AML-193 (cell line): ENCODE measurements at places on chromosomes 7 and 10.
A peak's percentile ranks its signal among the peaks of the same experiment; 100 is the strongest.

DNA sequence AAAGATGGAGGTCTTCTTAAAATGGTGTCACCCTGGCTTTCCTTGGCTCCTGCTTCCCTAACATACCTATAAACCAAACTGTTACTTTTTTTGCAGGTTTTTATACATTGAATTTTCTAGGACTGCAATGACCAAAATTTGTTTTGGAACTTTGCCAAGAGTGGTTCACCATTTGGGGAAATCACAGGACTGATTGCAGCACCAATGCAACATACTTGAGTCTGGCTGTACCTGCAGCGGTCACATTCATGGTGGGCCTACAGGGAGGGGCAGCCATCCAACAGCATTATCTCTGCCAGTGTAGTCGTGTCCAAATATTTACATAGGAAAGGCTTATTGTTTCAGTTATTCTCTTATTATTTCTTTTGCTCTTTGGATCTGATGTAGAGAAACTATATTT lies 69.0 kb downstream of the HACD1 start:
- no peak for DNase-seq

DNA sequence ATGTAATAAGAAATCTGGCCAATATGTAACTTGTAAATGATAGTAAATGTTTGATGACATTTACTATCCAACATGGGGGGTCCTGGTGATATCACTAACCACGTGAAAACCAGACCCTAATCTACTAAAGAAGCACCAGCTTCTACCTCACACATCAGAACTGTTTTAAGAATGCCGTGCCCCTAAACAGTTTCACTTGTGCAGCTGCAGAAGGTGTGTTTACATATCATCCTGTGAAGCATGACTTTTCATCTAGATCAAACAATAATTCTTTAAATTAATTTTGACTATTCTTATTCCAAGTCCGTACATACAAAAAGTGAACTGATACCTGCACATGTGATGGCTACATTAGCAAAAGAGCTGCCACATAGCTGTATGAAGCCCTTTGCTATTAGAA lies 61.0 kb downstream of the STEAP1B start:
- no peak for DNase-seq

GRCh38 chr10:9900751-9901150 lies 1116.9 kb upstream of the CELF2 start:
- DNase-seq, result no peak

GRCh38 chr10:77421591-77421990 lies 216.0 kb downstream of the KCNMA1 start:
- DNase-seq, result no peak

DNA sequence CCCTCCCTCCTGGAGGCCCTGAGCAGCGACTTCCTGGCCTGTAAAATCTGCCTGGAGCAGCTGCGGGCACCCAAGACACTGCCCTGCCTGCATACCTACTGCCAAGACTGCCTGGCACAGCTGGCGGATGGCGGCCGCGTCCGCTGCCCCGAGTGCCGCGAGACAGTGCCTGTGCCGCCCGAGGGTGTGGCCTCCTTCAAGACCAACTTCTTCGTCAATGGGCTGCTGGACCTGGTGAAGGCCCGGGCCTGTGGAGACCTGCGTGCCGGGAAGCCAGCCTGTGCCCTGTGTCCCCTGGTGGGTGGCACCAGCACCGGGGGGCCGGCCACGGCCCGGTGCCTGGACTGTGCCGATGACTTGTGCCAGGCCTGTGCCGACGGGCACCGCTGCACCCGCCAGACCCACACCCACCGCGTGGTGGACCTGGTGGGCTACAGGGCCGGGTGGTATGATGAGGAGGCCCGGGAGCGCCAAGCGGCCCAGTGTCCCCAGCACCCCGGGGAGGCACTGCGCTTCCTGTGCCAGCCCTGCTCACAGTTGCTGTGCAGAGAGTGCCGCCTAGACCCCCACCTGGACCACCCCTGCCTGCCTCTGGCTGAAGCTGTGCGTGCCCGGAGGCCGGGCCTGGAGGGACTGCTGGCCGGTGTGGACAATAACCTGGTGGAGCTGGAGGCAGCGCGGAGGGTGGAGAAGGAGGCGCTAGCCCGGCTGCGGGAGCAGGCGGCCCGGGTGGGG lies 2.2 kb downstream of the TRIM56 start:
- no peak for DNase-seq

GRCh38 chr7:46558482-46559193 lies 637.6 kb upstream of the IGFBP3 start:
- DNase-seq, result no peak

GRCh38 chr10:6406220-6407033 lies 173.6 kb downstream of the PRKCQ start:
- DNase-seq, result peak; percentile 44

DNA sequence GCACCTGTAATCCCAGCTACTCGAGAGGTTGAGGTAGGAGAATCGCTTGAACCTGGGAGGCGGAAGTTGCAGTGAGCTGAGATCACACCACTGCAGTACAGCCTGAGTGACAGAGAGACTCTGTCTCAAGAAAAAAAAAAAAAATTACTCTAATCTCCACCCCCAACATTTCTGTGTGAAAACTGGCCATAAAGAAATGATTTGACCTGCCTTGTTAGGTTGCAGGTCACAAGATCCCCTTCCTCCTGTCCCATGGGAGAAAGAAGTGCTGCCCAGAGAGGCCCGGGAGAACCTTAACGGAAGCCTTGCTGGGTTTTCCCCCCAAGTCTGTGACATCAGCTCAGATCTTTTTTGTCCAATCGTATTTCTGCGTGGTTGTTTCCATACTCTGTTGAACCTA lies 8.7 kb upstream of the CALHM1 start:
- DNase-seq, result no peak

DNA sequence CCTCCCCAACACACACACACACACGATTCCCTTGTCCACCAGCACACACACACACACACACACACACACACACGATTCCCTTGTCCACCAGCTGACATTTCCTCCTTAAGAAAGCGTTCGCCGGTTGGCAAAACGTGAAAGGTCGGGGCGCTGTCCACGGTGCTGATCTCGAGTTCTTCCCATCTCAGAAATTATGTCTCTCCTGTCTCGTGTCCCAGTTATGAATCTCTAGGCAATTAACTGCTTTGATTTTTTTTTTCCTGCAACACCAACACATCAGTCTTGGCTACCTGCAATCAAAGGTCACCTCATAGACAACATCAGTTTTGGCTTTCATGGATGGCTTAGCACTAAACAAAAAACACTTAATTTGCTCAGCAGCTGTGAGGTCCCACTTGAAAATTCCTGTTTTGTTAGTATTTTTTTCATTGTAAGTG lies 1.9 kb downstream of the INA start:
- no peak for DNase-seq

DNA sequence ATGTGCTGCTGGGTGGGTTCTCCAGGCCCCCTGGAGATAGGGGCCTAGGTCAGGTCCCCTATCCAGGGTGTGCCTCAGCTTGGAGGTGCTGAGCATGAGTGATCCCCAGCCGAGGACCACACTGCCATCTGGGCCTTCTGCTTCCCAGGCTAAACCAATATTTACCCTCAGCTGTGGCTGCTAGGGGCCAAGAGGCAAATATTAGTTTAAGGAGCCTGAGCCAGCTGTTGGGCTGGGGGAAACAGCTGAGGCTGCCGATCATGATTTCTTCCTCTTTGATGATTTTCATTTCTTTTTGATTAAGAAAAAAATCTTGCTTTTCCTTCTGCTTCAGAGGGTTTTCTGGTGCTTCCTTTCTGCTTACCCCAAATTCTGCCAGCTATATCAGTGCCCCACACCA lies 83.4 kb downstream of the NEURL1 start:
- no peak for DNase-seq

GRCh38 chr7:80014511-80014910 lies 120.1 kb upstream of the GNAI1 start:
- no peak for DNase-seq

DNA sequence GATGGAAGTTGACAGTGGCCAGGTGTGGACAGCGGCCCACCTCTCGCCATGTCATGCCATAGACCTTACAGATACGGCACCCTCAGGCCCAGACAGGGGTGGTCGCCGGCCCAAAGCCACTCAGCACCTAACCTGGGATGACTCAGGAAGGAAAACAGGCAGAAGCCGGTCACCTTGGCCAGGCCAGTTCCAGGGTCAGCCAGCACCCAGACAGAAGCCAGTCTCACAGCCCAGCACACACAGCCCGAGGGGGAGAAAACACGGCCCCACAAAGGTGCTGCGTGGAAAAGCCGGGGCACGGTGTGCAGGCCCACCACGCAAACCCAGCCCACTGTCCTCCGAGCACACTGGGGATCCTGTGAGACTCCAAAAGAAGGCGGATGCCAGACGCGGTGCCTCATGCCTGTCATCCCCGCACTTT lies 95.2 kb upstream of the DNAAF5 start:
- DNase-seq, result no peak

DNA sequence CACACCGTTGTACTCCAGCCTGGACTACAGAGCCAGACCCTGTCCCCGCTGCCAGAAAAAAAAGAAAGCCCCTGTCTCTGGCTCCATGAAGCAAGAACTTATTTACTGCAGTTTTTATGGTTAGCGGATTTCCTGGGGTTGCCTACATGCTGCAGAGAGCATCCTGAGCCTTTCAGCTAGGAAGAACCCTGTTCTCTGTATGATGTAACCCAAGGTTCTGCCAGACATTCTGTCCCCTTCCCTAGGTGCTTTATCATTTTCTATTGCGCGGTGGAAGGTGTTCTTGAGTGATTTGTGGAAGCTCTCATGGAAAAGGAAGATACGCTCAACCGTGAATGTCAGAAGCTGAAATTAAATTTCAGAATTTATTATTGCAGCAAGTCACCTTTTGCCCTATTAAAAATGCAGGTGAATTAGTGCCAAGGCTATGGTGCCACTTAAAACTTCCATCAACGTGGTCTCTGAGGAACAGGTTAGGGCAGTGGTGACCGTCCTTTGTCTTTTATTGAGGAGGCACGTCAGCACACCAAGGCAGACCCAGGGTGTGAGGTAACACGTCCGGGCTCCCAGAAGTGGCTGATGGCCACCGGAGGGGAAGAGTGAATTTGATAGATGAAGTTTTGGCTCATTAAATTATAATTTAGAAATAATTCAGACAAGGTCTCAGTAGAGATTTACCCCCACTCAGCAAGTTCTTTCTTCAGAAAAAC lies 273.1 kb downstream of the PHTF2 start:
- no peak for DNase-seq

GRCh38 chr7:152866125-152866524 lies 106.6 kb downstream of the ACTR3B start:
- DNase-seq, result no peak

DNA sequence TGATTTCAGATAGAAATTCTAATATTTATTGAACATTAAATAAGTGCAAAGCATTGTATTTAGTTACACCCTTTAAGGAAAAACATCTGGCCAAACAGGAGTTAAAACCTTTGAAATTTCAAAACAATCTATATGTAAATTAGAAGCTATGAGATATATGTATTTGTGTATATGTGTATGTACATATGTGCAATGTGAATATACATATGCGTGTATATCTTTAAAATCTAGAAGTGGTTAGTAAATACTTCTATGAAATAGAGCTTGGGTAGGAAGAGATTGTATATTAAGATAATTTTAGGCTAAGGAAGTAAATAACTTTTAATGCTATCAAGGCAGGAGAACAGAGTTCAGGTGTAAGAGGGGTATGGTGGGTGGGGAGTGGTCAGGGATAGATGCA lies 9.3 kb downstream of the WEE2 start:
- DNase-seq, result no peak

GRCh38 chr7:87036985-87037384 lies 22.5 kb downstream of the ELAPOR2 start:
- DNase-seq, result no peak

DNA sequence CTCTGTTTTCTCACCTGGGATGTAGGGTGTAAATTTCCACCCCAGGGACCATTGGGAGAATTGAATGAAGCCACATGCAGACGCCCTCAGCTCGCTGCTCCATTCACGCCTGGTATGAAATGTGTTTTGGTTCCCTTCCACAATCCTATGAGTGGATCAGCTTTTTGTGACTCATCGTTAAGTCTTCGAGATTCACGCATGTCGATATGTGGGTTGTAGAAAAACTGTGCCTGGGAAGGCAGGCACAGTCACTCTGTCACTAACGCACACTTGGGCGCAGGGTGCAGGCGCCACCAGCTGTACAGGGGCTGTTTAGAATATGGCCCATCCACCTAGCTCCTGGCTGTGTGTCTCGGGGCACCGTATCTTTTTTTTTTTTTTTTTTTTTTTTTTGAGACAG lies 64.2 kb upstream of the SH2B2 start:
- DNase-seq, result no peak

GRCh38 chr10:31319602-31320549 lies 860 bp downstream of the ZEB1 start:
- DNase-seq, result peak; percentile 27
